ENCODE measurements at places on chromosomes 11 and 22.

- DNase-seq: no peak
These were observed 42.5 kb downstream of the CTSC start for GRCh38 chr11:88295028-88295427.

GRCh38 chr22:22938672-22939587 is 51.3 kb downstream of the IGLL5 start:
- no peak for DNase-seq

- DNase-seq: no peak
These were observed 267.5 kb downstream of the SBF2 start for GRCh38 chr11:10026514-10026913.

DNA sequence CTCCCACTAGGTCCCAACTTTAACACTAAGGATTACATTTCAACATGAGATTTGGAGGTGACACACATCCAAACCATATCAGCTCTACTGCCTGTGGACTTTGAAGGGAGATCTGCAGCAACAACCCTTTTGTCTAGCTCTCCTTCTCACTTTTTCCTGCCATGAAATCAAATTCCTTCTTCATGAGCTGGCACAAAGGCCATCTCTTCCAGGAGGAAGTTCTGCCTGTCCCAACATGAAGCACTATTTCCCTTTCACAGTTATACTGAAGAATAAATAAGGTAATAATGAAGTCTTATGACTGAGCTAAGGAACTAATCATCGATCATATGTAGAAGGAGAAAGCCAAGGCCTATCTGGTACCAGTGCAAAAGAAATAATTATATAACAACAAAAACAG is 253.5 kb upstream of the TENM4 start:
- DNase-seq: no peak

GRCh38 chr22:43749473-43749872 is 62.6 kb downstream of the EFCAB6 start:
- DNase-seq: no peak

- no peak for DNase-seq
These were observed 39.1 kb downstream of the B3GAT1 start for GRCh38 chr11:134372961-134373360.

- no peak for DNase-seq
These were observed 2.2 kb upstream of the TOP3B start for GRCh38 chr22:21984793-21985192.

- no peak for DNase-seq
These were observed 14.2 kb upstream of the CDC42BPG start for GRCh38 chr11:64858467-64859263.

GRCh38 chr11:1165256-1166041 is 7.7 kb downstream of the MUC5AC start:
- DNase-seq: no peak

- no peak for DNase-seq
These were observed 49.0 kb downstream of the ARHGAP42 start for GRCh38 chr11:100735949-100736675.

- no peak for DNase-seq
These were observed 221.2 kb downstream of the SBF2 start for GRCh38 chr11:10072841-10073240.

DNA sequence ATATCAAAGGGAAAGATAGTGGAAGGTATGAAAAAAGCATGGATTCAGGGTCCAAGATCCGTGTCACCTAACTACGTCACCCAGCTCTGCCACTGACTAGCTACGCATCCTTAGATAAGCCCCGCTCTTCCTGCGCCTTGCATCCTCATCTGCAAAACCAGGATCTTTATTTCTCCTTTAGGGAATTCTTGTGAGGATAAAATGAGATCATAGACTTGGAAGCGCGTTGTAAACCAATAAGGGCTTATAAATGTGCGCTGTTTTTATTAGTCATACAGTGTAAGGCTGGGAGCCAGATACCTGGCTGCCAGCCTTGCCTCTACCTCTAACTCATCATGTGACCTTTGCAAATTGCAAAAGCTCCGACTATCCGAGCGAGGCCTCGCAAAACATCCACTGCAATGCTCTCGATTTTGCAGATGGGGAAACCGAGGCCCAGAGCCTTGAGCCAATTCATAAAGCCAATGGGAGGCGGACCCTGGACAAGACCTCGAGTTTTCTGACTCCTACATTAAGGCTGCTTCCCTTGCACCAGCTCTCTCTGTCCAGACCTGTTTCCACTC is 753 bp downstream of the PRPF19 start:
- no peak for DNase-seq

- no peak for DNase-seq
These were observed 23.6 kb downstream of the OR52E1 start for GRCh38 chr11:5092821-5093585.

- DNase-seq: no peak
These were observed 341.5 kb downstream of the CASP12 start for GRCh38 chr11:104556606-104557301.

DNA sequence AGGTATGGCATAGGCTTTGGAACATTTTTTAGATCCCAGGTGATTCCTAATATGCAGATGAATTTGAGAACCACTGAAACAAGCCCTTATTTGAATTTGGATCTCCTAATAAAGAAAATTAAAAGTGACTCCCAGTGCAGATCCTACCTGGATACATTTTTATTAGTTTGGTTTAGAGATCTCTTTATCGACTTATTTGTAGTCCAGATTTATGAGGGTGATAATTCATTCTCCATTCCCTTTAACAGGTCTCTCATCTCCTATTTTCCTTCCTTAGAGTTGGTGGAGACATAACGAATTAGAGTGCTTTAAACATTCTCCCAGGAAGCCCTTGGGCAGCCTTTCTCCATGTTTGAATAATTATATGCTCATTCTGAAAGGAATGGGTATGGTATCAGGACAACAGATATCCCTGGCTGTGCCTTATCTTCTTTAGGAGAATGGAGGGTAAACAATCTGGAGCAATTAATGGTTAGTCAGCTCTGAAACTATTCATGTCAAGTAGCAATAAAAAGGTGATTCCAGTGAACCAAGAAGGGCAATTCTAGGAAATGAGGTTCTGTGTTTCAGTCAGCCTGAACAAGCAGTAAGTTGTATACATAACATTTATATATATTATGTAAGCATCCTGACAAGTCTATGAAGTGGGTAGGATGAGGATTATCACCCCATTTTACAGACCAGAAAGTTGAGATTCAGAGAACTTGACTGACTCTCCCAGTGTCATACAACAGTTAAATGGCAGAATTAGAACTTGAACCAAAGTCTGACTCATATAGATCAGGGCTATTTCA is 53.9 kb upstream of the RCE1 start:
- no peak for DNase-seq
